ENCODE measurements at places on chromosomes 7 and 10.

GRCh38 chr10:2980791-2981360, 86.5 kb upstream of the PFKP start:
- DNase-seq = no peak

DNA sequence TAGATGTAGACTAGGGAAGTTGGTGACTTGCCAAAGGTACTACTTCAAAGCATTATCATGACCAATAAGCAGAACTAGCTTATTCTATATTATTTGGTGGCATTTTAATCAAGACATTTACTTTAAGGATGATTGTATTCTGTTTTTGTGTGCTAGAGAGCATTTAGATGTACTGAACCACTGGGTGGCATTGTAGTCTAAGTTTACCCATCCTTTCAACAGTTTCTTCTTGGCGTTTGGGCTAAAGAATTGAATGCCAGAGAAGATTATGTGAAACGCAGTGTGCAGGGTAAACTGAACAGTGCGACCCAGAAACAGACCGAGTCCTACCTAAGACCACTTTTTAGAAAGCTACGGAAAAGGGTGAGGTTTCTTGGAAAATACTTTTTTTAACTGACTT, 26.8 kb downstream of the PRPF18 start:
- no peak for DNase-seq

GRCh38 chr10:17375936-17376584, 78.3 kb downstream of the ST8SIA6 start:
- DNase-seq = no peak

DNA sequence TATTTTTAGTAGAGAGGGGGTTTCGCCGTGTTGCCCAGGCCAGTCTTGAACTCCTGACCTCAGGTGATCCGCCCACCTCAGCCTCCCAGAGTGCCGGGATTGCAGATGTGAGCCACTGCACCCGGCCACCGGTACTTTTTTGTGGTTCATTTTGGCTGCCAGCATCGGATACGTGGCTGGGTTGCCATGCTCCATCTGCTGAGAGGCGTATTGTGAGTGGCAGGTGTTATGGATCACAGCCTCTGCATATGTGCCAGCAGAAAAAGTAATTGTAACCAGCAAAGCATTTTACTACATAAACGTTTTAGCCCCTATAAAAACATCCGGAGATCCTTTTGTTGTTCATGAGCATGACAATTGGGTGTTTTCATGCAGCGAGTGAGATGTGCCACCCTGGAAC, 7.1 kb downstream of the FOXK1 start:
- no peak for DNase-seq

GRCh38 chr10:73039635-73040034, 57.0 kb downstream of the P4HA1 start:
- no peak for DNase-seq

GRCh38 chr7:148142660-148143248, 447.8 kb upstream of the C7orf33 start:
- no peak for DNase-seq

DNA sequence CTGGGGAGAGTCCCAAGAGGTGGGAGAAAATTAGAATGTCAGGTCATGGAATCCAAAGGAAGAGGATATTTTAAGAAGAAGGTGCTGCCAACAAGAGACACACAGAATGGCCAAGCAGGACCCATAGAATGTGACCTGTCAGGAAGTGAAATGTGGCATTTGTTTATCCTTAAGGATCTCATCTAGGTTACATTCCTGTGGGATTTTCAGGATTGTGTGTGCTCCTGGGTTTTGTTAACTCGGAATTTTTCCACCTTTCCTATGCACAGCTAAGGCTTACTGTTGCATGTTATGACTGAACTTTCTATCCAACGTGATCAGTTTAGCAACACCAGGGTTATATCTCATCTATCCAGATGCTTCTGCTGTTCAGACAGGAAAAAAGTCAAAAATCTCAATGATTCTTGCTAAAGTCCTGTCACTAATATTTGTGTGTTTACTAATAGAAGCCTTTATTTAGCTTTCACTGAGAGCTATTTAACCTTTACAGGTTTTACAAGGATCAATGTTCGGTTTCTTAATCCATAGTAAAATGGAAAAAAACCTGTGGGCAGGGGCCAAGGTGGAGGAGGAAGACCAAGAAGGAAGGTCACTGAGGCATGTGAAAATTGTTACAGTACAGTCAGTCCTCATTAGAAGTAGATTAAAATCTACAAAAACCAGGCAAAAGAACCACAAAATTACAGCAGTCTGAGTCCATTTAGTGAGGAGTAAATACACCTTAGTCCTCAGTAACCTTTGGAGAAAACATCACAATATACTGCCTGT, 437.8 kb upstream of the NPVF start:
- DNase-seq = no peak

GRCh38 chr7:7668706-7669105, 28.2 kb downstream of the UMAD1 start:
- no peak for DNase-seq

DNA sequence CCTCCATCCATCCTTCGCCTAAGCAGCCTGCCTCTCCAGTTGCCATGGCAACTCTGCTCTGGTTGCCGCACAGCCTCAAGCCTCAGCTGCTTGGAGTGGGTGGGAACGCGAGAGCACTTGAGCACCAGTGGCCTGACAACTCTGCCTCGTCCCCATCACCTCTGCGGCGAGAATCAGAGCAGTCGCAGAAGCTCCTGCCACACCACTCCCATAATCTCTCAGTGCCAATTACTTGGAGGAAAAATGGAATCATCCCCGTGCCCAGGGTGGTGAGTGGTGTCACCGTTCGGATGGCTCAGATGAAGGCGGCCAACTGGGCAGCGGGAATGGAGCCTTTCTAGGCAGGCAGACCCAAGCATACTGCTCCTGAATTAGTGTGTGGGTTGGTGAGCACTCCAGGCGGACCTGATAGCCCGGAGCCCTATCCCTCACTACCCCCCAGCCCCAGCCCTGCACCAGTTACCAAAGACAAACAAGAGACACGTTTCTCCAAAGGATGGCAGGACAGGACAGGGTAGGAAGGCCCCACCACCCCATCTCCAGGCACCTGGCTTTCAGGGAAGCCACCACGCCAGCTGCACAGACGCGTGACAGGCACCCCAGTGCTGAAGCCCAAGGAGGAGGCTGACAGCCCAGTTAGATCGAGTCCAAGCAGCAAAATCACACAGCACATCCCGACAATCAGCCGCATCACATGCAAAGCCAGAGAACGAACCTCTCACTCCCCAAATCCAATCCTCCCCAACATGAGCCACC, 335.4 kb downstream of the PTPRN2 start:
- DNase-seq = no peak

DNA sequence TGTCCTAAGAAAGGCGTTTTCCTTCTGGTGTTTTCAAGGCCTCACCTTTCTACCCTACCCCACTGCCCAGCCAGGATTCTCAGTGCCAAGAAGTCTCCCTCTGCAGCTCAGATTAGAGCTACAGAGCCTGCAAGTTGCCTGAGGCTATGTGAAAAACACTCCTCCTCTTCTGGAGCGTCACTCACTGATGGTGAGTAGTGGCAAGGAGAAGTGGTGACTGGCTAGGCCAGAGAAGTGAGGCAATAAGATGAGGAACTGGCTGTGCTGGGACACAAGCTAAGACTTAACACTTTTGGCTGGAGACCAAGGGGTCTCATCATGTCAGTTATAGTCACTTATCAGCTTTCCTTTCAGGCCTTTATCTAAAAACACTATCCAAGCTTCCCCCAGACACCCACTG, 86.7 kb upstream of the PRKAR2B start:
- peak; percentile 47 for DNase-seq

GRCh38 chr10:3704565-3705325, 80.3 kb downstream of the KLF6 start:
- no peak for DNase-seq

GRCh38 chr7:158904599-158904998, 48.2 kb downstream of the DYNC2I1 start:
- DNase-seq = no peak

- no peak for DNase-seq
These were observed 31.5 kb upstream of the OR9A4 start for GRCh38 chr7:141884539-141885225.

DNA sequence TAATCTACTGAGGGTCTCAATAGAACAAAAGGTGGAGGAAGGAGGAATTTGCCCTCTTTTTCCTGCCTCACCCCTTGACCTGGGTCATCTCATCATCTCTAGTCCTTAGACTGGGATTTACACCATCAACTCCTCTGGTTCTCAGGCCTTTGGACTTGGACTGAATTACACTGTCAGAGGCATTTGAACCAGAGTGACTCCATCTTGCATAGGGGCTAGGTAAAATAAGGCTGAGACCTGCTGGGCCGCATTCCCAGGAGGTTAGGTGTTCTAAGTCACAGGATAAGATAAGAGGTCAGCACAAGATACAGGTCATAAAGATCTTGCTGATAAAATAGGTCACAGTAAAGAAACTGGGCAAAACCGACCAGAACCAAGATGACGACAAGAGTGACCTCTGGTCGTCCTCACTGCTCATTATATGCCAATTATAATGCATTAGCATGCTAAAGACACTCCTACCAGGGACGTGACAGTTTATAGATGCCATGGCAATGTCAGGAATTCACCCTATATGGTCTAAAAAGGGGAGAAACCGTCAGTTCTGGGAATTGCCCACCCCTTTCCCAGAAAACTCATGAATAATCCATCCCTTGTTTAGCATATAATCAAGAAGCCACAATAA, 84.0 kb downstream of the C1GALT1 start:
- no peak for DNase-seq

DNA sequence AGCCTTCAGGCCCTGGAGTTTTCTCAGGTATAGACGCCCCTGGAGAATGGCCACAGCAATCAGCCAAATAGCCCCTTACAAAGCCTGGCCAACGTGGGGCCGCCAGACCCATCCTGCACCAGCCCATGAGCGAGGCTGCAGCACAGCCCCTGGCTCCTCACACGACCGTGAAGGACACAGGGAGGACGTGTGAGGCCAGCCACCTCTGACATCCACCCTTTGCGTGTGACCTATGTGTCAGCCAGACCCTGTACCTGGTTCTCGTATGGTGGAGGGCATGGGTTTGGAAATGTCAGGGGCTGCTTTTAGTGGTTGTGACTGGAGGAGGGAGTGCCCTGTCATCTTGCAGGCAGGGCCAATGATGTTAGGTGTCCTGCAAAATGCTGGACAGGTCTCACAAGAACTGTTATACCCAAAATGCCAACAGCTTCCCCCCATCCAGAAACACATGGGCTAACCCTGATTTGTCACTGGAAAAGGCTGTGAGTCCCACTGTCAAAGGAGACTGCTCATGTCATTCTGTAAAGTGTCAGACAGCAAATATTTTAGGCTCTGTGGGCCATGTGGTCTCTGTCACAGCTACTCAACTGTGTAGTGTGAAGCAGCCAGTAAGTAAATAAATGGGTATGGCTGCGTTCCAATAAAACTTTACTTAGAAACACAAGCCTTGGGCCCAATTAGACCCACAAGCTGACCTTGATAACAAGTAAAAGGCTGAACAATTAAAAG, 30.0 kb downstream of the NOD1 start:
- DNase-seq = no peak

- no peak for DNase-seq
These were observed 282.8 kb downstream of the SNX10 start for GRCh38 chr7:26574476-26574875.

- DNase-seq = no peak
These were observed 38.9 kb upstream of the PRKG1 start for GRCh38 chr10:51035344-51035743.

- no peak for DNase-seq
These were observed 35.3 kb downstream of the PALD1 start for GRCh38 chr10:70513848-70514309.

DNA sequence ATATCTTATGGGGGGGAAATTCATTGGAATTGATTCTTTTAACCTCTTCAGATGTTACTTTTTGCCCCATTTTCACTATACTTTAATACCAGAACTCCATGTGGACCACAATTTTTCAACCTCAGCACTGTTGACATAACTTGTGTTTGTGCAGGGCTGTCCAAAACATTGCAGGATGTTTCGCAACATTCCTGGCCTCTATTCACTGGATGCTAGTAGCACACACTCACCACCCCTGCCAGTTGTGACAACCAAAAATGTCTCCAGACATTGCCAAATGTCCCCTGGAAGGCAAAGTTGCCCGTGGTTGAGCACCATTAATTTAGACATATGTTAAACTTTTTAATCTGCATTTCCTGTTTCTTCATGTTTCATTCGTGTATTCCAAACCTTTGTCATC, 234.7 kb downstream of the GFRA1 start:
- no peak for DNase-seq

DNA sequence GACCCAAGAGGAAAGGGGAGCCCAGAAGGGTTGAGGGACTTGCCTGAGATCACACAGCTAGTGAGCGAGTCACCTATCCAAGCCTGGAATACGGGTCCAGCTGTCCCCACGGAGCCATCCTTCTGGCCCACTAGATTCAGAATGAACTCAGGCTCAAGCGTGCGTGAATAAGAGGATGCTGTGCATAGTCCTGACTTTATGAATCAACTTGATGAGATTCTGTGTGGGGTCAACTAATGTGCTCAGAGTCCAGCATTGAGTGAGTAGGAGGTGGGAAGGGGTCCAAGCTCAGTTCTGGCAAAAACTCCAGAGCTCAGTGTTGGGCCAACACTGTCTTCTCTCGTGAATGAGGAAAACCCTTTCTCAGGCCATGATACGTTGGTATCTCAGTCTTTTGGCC, 41.4 kb downstream of the CAMK1D start:
- DNase-seq = no peak

- DNase-seq = no peak
These were observed 35.1 kb downstream of the SMNDC1 start for GRCh38 chr10:110269374-110270318.

GRCh38 chr10:89242840-89243568, 8.6 kb downstream of the LIPA start:
- no peak for DNase-seq

GRCh38 chr10:20990604-20991003, 93.5 kb upstream of the NEBL start:
- DNase-seq = no peak

GRCh38 chr7:117859246-117859812, 13.9 kb downstream of the CTTNBP2 start:
- DNase-seq = no peak

DNA sequence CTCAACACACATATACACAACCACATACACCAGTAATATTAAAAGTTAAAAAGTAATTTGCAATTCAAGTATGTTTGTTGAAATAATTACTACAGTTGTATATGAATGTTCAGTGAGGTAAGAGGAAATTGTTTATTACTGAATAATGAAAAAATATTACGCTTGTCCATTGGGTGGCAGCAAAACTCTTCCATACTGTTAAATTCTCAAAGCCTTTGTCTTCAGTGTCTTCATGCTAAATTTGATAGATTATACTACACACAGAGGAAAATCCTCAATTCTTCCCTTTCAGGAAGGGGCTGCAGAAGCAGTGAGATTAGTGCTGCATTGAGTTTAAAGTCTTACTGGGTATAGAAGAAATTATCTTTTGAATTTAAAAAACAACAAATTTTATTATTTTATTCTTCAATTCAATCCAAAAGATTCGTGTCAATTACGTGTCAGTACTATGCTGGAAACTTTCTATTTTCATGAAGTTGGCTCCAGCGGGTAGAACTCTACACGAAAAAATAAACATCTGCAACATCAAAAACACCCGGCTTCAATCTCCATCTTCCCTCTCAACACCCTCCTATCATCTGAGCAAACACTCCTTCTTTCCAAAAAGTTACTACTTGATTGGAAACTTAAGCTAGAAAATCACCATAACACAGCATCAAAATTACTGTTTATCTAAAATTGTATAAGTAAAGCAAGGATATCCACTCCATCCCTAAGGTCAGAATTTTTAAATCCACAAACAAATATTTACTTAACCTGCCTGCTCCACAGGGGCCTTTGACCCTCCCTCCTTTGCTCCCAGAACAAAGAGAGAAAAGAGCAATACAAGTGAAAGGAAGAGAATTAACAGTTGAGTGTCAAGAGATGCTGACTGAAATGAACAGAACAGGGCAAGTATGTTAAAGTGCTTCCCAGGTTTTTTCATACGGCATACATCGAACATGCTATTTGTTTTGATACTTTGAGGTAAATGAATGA, 37.0 kb upstream of the TES start:
- no peak for DNase-seq

Data from SIG-M5 (cell line).